Common myeloid progenitor, CD34-positive (primary cell): ENCODE measurements at places on chromosomes 3 and 15.

DNA sequence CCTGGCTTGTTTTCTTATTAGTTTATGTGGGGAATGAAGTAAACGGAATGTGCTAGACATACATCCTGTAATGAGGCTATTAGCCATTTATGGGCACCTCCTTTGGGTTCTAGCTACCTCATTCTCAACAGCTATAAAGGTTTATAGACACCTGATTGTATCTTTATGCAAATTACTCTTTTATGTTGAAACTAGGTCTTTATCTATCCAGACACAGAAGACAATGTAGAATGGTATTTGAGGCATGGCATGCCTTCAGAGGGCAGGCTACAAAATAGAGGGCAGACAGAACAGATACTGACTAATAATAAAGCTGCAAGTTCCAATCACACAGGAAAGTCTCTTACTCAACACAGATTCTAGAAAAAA lies 27.1 kb downstream of the TBC1D2B start:
- no peak for DNase-seq

GRCh38 chr3:2863127-2863526 lies 247.0 kb downstream of the IL5RA start:
- no peak for DNase-seq

GRCh38 chr15:50556642-50557371 lies 10.3 kb upstream of the USP50 start:
- peak; percentile 21 for DNase-seq

DNA sequence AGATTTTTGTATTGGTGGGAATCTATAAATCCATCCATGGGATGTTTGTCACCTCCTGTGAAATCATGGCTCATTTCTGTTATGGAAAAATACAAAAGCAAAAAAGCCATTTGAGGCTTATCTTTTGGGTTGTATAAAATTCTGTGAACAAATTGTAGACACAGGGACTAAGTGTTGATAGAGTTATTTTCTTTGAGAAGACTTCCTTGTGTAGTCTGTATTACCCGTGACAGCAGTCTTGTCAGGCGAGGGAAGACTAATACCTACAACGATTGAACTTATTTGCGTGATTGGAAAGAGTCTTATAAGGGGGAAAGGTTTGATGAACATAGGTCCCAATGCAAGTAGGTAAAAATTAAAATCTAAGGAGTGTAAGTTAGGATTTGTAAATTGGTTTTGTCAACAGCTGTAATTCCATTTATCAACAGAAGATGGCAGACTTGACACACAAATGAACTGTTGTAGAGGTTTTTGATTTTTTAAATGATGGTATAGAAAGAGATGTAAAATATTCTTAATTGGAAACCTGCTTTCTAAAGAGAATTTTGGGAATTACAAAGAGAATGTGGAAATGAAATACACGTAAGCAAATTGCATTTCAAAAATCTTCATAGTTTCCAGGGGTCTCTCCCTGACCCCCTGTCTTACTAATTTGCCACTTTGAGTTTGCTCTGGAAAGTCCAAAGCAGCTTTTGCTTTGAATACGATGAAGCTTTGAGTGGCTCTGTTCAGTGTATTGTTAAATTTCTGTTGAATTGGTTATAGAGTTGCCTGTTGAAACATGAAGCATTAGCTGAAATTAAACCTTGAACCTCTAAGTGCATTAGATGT lies 33.2 kb downstream of the SLC25A26 start:
- peak; percentile 55 for DNase-seq

- no peak for DNase-seq
These were observed 9.5 kb downstream of the EBLN2 start for GRCh38 chr3:73070675-73071575.
